Karpas-422 (cell line): ENCODE measurements at places on chromosomes 5 and 9.

DNA sequence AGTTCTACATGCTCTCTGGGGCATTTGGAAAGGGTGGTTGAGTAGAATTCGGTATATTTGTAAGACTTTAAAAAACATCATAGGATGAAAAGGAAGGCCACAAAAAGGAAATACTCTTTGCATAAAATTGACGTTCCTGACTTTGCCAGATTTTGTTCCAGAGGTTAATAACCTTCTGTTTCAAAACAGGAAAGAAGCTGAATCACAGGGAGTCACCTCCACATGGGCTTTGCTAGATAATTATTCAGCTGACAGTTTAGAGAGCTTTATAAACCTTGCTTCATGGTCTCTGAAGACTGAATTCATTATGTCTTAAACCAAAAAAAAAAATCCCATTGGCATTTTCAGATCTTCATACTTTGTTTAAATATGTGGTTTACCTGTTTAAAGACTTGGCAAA, 203.7 kb downstream of the SEMA6A start:
- DNase-seq: no peak

DNA sequence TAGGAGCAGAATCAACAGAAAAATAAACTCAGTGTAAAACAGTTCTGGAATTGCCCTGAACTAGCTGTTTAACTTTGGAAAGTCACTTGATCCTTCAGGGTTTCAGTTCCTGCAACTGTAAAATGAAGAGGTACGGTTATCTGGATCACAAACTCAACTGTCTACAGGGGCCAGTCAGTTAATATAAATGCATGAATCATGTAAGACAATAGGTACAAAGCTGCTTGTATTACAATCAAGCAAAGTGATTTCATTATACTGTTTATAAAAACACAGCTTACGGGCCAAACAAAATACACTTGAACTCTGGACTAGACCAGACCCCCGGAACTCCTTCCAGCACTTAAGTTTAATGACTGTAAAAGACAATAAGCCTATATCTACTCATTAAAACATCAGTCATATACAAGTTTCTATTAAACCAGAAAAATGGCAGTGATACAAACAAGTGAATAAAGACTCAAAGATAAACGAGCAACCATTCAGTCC, 73.0 kb downstream of the MRPS27 start:
- no peak for DNase-seq

GRCh38 chr5:170261528-170262043, 28.8 kb downstream of the C5orf58 start:
- no peak for DNase-seq

DNA sequence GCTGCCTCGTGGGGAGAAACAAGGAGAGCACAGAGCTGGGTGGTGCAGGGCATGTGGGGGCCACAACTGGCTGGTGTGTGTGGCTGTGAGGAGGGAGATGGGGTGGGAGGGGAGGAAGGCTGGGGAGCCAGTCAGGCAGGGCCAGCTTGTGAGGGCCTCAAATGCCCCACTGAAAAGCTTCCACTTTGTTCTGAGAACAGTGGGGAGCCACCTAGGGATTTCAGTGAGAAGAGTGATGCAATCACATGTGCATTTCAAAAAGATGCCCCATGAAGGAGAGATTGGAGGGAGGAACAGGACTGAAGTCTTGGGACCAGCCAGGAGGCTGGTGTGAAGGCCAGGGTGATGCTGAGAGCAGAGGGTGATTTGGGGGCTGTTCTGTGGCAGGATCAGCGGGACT, 1.3 kb downstream of the OR13J1 start:
- no peak for DNase-seq

GRCh38 chr5:21806943-21807342, 1046.2 kb downstream of the CDH12 start:
- DNase-seq: no peak

DNA sequence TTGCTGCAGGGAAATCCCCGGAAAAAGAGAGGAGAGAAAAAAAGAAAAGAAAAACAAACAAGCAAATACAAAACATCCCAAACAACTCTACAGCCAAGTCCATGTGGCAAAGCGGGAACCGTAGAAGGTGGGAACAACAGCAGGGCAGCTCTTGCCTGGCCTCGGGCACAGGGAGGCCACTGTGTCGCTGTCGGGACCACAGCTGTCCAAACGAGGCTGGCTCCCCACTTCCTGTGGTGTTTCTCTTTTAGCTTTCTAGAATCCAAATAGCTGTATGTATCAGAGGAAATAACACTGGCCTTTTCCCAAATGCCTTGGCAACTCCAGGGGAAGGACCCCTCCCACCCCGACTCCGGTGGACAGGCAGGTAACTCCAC, 41.6 kb upstream of the EQTN start:
- no peak for DNase-seq

GRCh38 chr9:110241858-110242321, 14.4 kb downstream of the TXN start:
- DNase-seq: no peak

- DNase-seq: no peak
Observed at GRCh38 chr9:134321531-134321930, 4.7 kb upstream of the RXRA start.

- no peak for DNase-seq
Observed at GRCh38 chr9:69036309-69036708, 757 bp downstream of the FXN start.

- DNase-seq: no peak
Observed at GRCh38 chr5:13865312-13865711, 79.2 kb downstream of the DNAH5 start.

DNA sequence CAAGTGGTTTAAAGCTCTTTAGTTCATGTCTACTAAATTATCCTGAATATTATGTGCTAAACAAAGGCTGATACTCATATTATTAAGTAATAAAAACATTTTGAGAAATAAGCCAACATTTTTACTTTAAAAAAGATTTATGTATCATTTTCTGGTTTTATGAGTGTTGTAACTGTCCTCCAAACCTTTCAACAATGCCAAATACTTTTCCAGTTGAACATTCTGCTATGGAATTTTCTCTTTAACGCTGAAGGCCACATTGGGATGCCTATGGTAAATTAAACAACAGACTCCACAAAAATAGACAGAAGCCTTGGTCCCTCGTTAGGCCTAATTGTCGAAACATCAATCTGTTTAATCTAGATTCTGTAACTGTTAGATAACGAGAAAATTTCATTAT, 131.3 kb downstream of the GLIS3 start:
- no peak for DNase-seq

GRCh38 chr9:82273121-82273520, 284.5 kb downstream of the SPATA31D1 start:
- no peak for DNase-seq

GRCh38 chr9:72383978-72384709, 19.1 kb upstream of the ZFAND5 start:
- DNase-seq: no peak
